ENCODE measurements at places on chromosomes 6 and 20. TPM values are rescaled to one million over a fixed set of nuclear protein-coding genes. Genes with fewer than 3 reads are reported as not detected.

CENPW gene
- total RNA-seq = not detected

FAM184A gene
- total RNA-seq = 3.6 TPM

DNA sequence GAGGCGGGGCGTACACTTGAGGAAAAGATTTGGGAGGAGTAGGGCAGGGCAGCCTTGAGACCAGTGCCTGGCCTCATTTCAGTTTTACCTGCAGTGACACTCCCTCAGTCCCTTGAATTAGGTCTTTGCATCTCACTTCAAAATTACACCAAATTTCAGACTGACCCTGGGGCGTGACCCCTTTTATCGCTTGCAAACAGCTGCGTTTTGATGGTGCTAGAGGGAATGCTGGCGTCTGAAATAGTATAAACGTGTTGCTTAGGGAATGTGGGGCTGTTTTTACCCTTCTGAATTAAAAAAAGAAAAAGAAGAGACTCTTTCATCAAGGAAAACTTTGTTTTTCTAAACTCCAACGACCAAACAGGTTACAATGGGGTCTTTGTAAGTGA lies 21.0 kb downstream of the COL9A1 start:
- no peak for DNase-seq

GRCh38 chr6:103707596-103708325 lies 1152.0 kb downstream of the HACE1 start:
- no peak for DNase-seq
